ENCODE measurements at places on chromosomes 7 and 10. TPM values are rescaled to one million over a fixed set of nuclear protein-coding genes. Genes with fewer than 3 reads are reported as not detected.

DNA sequence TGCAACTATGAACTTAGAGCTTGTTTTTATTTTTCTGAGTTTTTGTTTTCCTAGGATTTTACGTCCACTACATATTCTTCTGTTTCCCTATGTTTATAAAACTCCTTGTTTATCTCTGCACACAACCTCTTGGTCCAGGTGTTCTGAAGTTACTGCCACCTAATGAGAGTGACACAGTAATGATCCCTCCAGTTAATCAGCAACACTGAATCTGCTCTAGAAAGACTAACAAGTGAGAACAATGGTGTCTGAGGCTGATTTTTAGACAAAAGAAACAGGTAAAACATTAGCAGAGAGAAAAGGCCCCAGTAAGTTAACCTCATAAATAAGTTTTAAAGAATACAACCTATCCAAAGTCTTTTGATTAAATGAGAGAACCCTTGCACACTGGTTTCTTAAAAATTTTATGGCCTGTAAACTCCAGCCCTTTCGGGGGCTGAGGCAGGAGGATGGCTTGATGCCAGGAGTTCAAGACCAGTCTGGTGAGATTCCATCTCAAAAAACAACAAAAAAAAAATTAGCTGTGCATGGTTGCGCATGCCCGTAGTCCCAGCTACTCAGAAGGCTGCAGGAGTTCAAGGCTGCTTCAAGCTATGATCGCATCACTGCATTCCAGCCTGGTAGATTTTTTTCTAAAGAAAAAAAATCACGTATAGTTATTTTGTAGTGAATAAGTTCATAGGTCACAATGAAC, 397.6 kb downstream of the MAGI2 start:
- H3K4me1 ChIP-seq = no peaks in the 10 kb centered on the region
- H3K36me3 ChIP-seq = no peaks in the 10 kb centered on the region
- no peaks in the 10 kb centered on the region for H3K27me3 ChIP-seq
- no peak overlapping the region for H3K4me3 ChIP-seq

- DNase-seq = no peak
- no peaks in the 10 kb centered on the region for H3K27me3 ChIP-seq
- peak overlapping the region; percentile 62 for H3K4me3 ChIP-seq
These were observed 7.9 kb downstream of the NUB1 start for GRCh38 chr7:151349507-151349853.

- peaks cover 48% of the 10 kb centered on the region for H3K36me3 ChIP-seq
- DNase-seq = peak; percentile 88
- H3K27ac ChIP-seq = peak overlapping the region; percentile 72
- H3K4me1 ChIP-seq = peaks cover 30% of the 10 kb centered on the region
- H3K4me3 ChIP-seq = no peak overlapping the region
These were observed 208.3 kb downstream of the CELF2 start for GRCh38 chr10:11225935-11226334.

- H3K4me1 ChIP-seq = no peaks in the 10 kb centered on the region
- no peaks in the 10 kb centered on the region for H3K27me3 ChIP-seq
- DNase-seq = no peak
- no peaks in the 10 kb centered on the region for H3K36me3 ChIP-seq
- H3K4me3 ChIP-seq = no peak overlapping the region
- no peak overlapping the region for H3K27ac ChIP-seq
These were observed 471.1 kb upstream of the GALNT17 start for GRCh38 chr7:70660819-70661191.

- no peak overlapping the region for H3K27ac ChIP-seq
- no peaks in the 10 kb centered on the region for H3K27me3 ChIP-seq
- no peak for DNase-seq
- no peaks in the 10 kb centered on the region for H3K36me3 ChIP-seq
- no peaks in the 10 kb centered on the region for H3K4me1 ChIP-seq
- H3K4me3 ChIP-seq = no peak overlapping the region
These were observed 507.8 kb downstream of the SORCS3 start for GRCh38 chr10:105148921-105149320.

GRCh38 chr7:34497153-34497777, 160.8 kb upstream of the NPSR1 start:
- H3K4me3 ChIP-seq = no peak overlapping the region
- no peaks in the 10 kb centered on the region for H3K4me1 ChIP-seq
- H3K27me3 ChIP-seq = no peaks in the 10 kb centered on the region
- H3K36me3 ChIP-seq = no peaks in the 10 kb centered on the region

DNA sequence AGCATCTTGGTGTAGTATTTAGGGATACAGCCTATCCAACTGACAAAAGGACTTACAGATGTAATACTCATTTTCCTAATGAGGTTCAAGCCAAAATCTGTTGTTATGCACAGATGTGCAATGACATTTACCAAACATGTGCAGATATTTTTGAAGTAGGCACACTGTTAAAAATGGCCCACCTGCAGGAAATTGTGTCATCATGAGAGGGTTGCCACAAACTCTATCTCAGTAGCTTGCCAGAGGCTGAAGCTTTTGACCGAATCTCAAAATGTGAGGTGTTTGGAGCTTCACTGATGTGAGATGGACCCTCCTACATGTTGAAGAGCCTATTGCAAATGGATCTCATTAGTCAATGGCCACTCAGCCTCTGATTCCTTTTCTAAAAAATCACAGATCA, 89.7 kb upstream of the CSTF2T start:
- no peaks in the 10 kb centered on the region for H3K4me1 ChIP-seq
- H3K36me3 ChIP-seq = no peaks in the 10 kb centered on the region
- no peak for DNase-seq
- H3K27me3 ChIP-seq = no peaks in the 10 kb centered on the region
- H3K4me3 ChIP-seq = no peak overlapping the region
- no peak overlapping the region for H3K27ac ChIP-seq

SRRM3 gene
- not detected for polyA plus RNA-seq

ZNF438 gene
- polyA plus RNA-seq = 5.7 TPM
